Astrocyte of the hippocampus (primary cell): ENCODE measurements at places on chromosomes 2 and 18.
A peak's percentile ranks its signal among the peaks of the same experiment; 100 is the strongest.

GRCh38 chr2:28904802-28905457 lies 10.5 kb downstream of the WDR43 start:
- peak; percentile 36 for DNase-seq

GRCh38 chr2:182824056-182824766 lies 42.2 kb downstream of the FRZB start:
- no peak for DNase-seq

GRCh38 chr18:61854578-61855448 lies 38.0 kb downstream of the RNF152 start:
- peak; percentile 86 for DNase-seq

DNA sequence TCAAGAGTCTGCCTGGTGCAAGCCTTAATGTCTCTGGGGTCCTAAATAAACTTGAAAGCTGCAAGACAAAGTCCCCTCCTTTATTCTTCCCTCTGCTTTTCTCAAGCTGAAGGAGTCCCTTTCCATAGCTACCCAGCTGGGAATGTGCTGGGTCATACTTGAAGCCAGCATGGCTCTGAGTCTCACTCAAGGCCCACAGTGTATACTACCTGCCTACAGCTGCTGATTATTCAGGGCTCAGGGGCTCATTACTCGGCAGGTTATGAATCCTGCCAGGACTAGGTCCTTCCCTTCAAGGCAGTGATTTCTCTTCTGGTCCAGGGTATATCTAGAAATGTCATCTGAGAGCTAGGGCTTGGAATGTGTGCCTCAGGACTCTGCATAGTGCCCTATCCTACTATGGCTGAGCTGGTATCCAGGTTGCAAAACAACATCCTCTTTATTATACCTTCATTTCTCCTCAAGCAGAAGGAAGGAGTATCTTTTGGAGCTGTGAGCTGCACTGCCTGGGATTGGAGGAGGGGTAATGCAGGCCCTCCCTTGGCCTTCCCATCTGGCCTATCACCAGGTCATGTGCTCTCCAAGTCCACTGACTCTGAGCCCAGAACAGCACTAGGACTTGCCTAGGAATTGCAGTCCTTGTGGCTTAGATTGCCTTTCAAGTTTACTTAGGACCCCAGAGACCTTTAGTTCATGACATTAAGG lies 22.3 kb downstream of the IL1RN start:
- no peak for DNase-seq

DNA sequence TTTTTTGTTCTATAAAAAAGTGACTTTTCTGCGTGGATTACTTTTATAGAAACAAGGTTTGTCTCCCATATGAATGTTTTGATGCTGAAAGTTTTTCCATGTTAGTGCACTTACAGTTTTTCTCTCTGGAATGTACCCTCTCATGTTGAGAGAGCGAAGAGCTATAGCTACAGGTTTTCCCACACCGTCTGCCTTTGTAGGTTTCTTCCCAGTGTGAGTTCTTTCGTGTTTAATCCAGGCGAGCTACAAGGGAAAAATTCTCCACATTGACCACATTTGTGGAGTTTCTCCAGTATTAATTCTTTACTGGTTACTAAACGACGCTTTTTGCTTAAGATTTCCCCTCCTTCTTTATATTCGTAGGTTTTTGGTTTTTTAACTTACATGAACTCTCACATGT lies 85.1 kb downstream of the ACSL3 start:
- peak; percentile 29 for DNase-seq

DNA sequence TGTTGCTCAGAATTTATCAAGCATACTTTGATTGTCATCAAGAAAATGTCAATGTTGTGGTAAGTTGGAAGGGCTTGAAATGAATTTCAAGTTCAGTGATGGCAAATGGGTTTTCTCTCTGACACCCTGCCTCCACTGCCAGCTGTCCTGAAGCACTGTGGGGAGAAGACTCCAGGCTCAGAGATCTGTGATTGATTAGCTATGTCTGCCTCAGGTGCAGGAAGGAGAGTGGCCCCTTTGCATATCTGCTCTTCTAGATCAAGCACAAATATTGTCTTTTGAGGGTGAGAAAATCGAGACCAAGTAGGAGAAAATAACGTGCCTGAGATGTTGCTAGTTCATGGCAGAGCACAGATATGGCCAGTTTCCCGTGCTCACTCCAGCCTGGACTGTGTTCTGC lies 178.8 kb upstream of the GLI2 start:
- no peak for DNase-seq

DNA sequence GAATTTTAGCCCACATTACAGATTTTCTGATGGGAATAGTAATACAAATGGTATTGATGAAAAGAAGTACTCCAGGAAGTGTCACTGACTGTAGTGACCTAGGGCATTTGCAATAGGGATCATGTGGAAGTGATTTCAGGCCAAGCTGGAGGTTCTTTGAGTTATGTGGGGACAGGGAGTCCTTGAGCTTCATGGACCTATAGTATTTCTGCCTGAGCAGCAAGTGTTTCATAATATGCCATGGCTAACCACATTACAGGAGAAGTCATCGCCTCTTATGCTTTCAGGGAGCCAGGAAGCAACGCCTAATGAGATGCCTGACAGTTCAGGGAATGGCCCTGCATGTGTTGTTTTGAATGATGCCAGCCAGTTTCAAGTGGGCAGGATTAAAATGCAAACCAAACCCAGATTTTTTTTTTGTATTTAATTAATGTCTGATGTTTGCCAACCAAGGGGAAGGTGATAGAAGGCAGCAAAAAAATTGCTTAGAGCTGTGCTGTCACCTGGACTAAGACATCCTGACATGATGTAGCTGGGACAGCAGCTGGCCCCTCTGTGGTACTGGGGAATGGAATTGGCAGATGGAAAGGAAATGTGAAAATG lies 109.5 kb downstream of the RAPGEF4 start:
- DNase-seq = no peak

- no peak for DNase-seq
Measured at GRCh38 chr2:138034536-138034935, 70.3 kb downstream of the HNMT start.

DNA sequence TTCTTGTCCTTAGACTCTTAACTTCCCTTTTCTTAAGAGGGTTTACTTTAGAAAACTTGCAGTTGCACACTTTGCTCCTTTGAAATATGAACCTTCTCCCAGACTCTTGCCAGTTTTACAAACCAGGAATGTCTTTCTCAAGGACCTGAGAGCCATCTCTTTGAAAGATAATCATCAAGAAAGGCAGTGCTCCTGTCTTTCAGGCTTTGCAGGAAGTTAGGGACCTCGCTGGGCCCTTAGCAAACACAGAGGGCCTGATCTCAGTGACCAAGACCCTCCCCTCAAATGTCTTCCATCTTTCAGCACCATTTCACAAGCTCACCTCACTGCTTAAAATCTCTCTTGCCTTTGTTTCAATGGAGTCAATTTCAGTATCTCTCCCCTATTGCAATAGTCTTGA lies 32.0 kb upstream of the NYAP2 start:
- DNase-seq = peak; percentile 5

DNA sequence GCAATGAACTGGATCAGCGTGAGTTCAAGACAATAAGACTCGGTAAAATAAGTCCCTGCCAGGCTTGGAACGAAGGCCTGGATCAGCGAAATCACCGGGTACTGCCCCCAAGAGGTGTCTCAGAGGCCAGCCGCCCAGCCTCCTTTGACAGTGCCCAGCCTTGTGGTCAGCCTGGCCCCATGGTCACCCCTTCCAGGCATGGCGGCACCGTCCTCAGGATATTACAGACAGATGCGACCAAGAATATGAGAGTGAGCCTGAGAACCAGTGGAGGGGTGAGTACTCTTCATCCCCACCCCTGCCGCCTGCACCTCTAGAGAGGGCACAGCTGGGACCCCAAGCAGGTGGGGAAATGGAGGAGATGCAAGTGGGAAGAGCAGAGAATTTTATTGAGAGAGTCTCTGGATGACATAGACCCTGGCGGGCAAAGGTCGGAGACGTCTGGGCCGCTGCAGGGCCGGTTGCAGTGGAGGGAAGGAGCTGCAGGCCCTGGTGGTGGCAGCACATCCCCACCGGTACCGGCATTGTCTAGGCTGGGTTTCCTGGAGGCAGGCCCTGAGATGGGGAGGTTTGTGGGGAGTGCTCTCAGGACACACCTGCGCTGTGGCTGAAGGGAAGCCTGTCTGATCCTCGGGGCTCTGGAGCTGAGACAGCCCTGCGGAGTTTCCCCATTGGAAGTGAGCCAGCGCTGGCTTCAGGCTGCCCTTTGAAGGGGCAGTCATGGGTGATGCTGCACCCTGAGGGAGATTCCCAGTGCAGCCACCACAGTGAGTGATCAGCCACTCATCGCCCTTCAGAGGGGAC lies 190.0 kb downstream of the SEPTIN10 start:
- peak; percentile 52 for DNase-seq

- no peak for DNase-seq
Measured at GRCh38 chr18:79102886-79103285, 33.7 kb downstream of the ATP9B start.

- DNase-seq = no peak
Measured at GRCh38 chr18:58101291-58101794, 57.3 kb downstream of the NEDD4L start.

DNA sequence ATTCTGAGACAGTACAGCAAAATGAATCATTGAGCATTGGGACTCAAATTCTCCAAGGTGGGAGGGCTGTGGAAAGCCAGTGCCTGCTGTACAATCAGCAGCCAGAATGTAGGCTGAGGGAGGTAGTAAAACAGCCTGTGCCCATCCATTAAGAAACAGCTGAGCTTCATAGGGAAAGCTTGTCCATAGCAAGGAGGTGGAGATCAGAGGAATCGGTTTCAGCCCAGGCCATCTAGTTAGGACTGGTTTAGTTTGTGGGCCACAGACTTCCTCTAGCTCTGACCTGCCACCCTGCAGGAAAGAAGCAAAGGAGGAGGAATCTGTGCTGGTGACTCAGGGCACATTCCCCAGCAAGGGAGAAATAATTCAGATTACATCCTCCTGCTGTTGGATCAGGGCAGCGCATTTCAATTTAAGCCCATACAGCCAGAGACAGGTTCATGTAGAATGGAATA lies 333.4 kb downstream of the SETBP1 start:
- DNase-seq = peak; percentile 89
